ENCODE measurements at places on chromosomes 5 and 9.

DNA sequence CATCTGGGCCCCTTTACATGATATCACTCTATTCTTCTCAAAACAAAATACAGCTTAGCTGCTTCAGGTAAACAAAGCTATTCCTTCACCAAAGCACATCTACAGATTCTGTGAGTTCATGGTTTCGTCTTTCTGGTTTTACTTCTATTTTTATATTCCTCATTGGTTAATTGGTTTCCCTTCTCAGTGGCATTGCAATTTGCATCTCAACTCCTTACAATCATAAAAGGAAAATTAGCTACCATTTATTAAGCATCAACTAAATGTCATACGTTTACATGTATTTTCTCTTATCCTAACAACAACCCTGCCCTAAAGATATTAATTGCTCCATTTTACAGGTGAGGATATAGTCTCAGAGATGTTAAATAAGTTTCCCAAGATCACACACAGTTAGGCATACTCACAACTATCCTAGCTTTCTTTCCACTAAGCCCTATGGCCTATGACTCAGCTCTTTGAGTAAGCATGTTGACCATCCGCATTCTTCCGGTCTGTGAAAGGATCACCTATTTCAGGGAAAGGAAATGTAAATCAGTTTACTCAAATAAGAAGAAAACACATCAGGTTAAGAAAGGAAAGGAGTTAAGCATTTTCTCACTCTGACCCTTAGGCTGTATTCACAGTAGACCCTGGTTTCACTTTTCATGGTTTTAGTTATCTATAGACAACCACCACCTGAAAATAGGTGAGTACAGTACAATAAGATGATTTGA is 146.1 kb downstream of the CAAP1 start:
- no peak for DNase-seq

GRCh38 chr5:144142139-144142823 is 28.2 kb downstream of the YIPF5 start:
- DNase-seq = no peak

DNA sequence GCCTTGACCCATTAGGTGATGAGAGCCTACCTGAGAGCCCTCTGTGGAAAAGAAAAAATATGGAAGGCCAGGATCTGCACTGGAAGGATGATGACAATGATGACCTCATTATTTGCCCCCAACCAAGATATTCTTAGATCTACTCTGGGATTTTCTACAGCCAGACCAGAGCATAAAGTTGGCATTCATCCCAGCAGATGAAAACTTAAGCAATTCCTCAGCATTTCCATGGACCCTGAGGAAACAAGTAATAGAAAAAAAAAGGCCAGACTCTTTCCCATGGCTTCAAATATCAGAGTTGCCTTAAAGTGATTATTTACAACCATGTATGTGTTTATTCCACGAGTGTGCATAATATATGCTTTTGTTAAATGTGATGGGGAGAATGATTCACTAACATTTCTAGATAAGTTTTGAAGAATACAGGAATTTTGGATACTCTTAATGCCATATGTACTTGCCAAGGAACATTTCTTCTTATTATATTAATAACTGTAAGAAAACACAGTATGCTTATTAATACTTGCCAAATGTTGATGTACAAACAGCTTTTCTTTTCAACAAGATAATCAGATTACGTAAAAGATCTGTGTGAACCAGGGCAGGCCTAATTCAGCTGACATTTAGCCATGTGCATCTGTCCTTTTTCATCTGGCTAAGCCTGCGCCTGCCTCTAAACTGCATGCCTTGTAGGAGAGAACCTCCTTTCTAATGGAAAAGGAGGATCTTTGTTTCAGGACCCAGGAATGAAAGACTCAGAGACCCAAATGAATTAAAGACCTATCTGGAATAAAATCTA is 94.8 kb downstream of the ARRDC3 start:
- no peak for DNase-seq

DNA sequence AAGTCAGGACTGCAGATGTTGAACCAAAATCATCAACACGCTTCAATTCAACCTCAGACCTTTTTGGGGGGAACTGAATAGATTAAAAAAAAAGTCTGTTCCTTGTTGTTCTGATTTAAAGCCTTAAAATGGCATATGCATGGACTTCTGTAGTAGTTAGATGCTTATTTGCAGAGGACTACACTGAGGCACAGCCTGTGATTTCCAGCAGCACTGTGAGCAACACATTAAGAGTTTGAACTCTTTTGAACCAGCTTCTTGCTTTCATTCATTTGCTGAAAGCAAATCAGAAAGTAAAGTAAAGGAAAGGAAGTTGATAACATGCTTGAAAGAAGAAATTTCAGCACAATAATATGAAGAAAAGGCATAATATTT is 60.7 kb upstream of the DMAC1 start:
- DNase-seq = no peak

GRCh38 chr9:98929071-98929470 is 14.6 kb upstream of the COL15A1 start:
- no peak for DNase-seq

DNA sequence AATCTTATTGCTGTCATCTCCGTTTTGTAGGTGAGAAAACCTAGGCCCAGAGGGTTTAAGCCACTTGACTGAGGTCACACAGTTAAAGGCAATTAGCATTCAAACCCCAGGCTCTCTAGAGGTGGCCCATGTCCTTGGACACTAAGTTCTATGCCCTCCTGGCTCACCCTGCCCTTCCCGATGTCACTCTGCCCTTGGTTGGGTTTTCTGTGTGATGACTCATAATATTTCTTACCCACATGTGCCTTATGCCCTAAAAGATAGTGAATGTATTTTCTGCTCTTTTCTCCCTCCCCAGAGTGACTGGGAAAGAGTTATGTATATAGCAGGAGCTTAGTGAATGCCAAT is 174.5 kb upstream of the PITX1 start:
- no peak for DNase-seq

- DNase-seq = no peak
Observed at GRCh38 chr9:75695921-75696320, 194.6 kb upstream of the PCSK5 start.

GRCh38 chr5:142726188-142726731 is 40.4 kb upstream of the FGF1 start:
- no peak for DNase-seq

- DNase-seq = no peak
Observed at GRCh38 chr5:98840946-98841345, 67.5 kb downstream of the RGMB start.

DNA sequence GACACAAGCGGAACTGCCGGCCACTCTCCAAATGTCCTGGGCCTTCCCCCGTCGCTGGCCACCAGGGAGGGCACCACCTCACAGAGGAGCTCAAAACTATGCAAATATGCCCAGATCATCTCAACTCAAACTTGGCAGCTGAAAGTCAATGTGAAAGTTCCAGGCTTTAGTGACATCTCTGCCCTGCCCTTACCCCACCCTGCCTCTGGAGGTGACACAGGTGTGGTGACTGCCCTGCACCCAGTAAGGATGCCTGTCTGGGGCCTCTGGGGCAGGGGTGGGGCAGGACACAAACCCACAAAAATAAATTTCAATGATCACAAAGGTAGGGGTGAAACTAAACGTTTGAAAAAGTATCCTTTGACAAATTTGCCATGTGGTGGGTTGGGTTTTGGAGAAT is 213.4 kb downstream of the HSPA4 start:
- no peak for DNase-seq

DNA sequence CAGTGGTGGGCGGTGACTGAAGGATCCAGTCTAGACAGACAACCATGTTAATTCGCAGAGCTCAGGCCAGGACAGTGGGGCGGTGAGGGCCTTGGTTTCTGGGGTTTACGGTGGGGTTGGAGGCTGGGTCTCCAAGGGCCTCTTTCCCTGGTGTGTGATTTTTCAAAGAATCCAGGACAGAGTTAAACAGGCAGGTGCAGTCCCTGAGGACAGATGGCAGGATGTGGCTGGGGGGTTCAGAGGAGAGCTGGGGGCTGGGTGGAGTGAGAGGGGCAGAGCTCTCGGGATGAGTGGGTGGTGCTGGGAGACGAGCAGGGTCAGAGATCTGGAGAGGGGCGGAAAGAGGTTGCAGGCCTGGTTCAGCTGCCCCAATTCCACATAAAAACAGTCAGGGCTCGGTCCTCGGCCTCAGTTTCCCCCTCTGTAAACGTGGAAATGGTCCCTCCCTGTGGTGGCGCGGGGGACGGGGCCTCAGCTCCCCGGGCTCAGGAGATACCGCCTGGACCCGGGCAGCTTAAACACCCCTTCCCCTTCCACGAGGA is 145.9 kb downstream of the GAPVD1 start:
- DNase-seq = no peak

DNA sequence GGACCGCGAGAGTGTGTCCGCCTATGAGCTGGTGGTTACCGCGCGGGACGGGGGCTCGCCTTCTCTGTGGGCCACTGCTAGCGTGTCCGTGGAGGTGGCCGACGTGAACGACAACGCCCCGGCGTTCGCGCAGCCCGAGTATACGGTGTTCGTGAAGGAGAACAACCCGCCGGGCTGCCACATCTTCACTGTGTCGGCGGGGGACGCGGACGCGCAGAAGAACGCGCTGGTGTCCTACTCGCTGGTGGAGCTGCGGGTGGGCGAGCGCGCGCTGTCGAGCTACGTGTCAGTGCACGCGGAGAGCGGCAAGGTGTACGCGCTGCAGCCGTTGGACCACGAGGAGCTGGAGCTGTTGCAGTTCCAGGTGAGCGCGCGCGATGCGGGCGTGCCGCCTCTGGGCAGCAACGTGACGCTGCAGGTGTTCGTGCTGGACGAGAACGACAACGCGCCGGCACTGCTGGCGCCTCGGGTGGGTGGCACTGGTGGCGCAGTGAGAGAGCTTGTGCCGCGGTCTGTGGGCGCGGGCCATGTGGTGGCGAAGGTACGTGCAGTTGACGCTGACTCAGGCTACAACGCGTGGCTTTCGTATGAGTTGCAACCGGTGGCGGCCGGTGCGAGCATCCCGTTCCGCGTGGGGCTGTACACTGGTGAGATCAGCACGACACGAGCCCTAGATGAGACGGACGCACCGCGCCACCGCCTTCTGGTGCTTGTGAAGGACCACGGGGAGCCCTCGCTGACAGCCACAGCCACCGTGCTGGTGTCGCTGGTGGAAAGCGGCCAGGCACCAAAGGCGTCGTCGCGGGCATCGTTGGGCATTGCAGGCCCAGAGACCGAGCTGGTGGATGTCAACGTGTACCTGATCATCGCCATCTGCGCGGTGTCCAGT is 1.8 kb downstream of the PCDHA7 start:
- no peak for DNase-seq

DNA sequence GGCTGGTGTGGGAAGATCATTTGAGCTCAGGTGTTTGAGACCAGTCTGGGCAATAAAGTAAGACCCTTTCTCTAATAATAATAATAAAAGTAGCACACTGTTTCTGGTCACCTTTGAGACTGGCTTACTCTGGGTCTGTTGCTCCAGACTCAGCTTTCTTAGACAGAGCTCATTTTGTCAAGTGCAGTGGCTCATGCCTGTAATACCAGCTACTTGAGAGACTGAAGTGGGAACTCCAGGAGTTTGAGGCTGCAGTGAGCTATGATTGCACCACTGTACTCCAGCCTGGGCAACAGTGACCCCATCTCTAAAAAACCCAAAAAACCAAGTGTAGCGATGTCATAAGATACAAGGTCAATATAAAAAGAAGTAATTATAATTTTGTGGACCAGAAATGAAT is 36.4 kb upstream of the RNU6ATAC start:
- DNase-seq = no peak
